RPMI7951 (cell line): ENCODE measurements at places on chromosomes 13 and 19.

GRCh38 chr19:36688058-36688457 is 646 bp downstream of the ZNF567 start:
- no peak for DNase-seq

GRCh38 chr19:10286803-10287737 is at the start of gene ICAM4:
Gene ICAM4, plus strand, starts transcription at chr19:10286955. Its CDS starts 58 bp downstream, at chr19:10287013.
- DNase-seq: no peak

DNA sequence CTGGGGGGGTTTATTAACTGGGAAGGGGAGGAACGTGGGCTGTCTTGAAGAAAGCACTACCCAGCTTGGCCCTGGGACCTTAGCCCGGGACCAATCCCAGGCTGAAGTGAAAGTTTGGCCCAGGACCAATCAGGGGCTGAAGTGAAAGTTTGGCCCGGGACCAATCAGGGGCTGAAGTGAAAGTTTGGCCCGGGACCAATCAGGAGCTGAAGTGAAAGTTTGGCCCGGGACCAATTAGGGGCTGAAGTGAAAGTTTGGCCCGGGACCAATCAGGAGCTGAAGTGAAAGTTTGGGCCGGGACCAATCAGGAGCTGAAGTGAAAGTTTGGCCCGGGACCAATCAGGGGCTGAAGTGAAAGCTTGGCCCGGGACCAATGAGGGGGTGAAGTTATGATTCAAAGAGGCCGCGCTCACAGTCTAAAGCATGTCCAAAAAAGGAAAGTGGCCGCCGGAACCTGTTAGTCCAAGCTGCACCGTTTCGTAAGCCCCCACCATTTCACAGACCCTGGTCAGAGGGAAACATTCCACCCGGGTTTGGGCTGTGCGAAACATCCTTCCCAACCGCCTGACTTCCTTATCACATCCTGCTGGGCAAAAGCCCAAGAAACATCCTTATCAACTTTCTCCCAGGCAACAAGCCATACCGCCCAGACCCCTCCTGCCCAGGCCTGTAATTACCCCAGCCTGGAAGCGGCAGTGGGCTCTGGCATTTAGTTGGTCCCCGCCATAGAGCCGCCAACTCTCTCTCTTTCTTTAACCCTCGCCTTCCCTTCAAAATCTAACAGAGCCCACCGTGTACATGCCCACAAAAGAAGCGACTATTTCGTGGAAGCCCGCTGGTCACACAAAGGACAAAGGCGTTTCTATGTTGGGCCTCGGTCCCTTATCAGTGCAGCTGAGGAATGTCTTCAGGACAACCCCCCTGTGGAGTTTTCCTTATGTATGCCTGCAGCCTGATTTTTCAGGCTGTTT is 1.1 kb downstream of the ZNF850 start:
- peak; percentile 86 for DNase-seq

DNA sequence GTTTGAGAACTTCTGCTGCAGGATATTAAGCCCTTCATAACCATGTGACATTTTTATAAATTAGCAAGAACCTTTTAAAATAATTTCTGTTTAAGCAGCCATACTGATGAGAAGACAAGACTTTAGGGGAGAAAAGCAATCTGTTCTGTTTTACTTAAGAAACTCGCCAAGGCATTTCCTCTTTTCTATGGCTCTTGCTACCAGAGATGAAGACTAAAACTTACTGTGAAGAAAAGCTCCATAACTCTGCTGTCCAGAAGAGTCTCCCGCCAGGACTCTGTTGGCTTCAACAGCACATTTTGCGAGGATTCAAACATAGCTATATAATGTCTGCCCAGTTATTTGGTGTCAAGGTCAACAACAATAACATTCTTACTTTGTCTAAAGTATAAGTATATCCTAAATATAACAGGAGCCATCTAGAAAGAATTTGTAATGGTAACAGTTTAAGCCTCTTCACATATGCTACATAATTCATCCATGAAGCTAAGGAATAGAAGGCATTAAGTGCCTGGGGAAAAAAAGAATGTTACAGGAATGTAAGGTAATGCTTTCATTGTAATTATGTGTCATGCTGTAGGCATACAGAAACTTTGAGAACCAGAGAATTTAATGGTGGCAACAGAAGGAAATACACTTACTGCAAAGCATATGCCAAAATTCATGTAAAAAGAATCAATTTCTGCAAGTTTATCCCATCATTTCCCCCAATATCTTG is 53.2 kb upstream of the EEF1AKMT1 start:
- no peak for DNase-seq

DNA sequence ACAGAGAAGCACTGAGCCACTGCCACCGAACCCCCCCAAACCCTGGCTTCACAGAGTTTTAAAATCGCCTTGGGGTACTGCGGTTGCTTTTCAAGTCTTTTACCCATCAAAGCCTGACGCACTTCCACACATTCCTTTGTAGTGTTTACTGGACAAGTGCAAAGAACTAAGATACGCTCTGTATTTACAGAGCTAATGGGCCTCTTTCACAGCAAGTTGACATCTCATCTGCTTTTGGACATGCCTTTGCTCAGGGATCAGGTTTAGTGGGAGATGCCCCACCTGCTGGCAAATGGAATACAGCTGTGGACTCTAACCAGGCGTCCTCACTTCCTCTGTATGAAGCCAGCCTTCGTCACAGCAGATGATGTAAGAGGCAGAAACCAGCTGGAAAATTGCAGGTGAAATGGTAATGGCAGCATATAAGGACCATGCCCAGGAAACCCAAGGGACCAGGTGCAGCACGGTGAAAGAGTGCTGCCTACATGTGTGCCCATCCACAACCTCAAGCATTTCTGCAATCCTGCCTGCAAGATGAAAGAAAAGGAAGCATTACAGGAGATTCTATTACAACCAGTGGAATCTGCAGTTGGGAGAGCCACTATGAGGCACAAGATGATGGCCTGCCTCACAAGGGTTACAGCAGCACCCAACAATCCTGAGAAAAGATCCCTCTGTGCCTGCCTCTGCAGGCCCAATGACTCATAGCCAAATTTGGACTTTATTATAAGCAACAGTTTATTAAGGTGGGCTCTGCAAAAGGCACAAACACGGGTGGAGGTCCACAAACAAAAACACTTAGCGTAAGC is 34.7 kb downstream of the BRD4 start:
- peak; percentile 91 for DNase-seq
